ENCODE measurements at places on chromosomes 7 and 10. TPM values are rescaled to one million over a fixed set of nuclear protein-coding genes. Genes with fewer than 3 reads are reported as not detected.

MPP7 gene
- 37.4 TPM for total RNA-seq

- H3K36me3 ChIP-seq: no peaks in the 10 kb centered on the region
- DNase-seq: peak; percentile 42
- peaks cover 24% of the 10 kb centered on the region for H3K4me1 ChIP-seq
- H3K27ac ChIP-seq: no peak overlapping the region
These were observed 19.7 kb downstream of the SKIDA1 start for GRCh38 chr10:21505711-21506278.

DNA sequence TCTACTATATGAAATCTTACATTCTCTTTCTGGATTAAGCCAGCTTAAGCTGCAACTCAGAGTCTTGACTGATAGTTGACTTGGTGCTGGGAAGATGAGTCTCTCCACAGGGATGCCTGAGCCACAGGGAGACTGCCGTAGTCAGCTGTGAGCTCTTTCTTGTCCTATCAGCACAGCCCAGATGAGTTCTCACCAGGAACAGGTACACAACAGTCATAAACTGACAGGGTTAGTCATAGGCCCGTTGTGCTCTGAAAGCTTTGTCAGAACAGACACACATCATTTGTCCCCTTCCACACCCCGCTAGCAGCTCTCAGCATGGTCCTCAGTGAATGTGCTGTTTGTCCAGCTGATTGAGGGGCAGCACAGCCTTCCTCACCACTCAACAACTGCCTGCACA, 221.6 kb downstream of the RPS24 start:
- peak overlapping the region; percentile 43 for H3K4me3 ChIP-seq
- H3K4me1 ChIP-seq: peaks cover 32% of the 10 kb centered on the region
- H3K27ac ChIP-seq: peak overlapping the region; percentile 90
- DNase-seq: no peak
- H3K27me3 ChIP-seq: no peaks in the 10 kb centered on the region

UPK3BL1 gene
- 20.6 TPM for total RNA-seq

SFR1 gene
- total RNA-seq: 7.9 TPM

- no peaks in the 10 kb centered on the region for H3K4me1 ChIP-seq
- H3K36me3 ChIP-seq: no peaks in the 10 kb centered on the region
- peaks cover 21% of the 10 kb centered on the region for H3K27me3 ChIP-seq
- no peak overlapping the region for H3K27ac ChIP-seq
These were observed 393.8 kb upstream of the PRKCQ start for GRCh38 chr10:6973899-6974298.

GRCh38 chr7:80488406-80488805, 23.5 kb downstream of the GNAT3 start:
- no peaks in the 10 kb centered on the region for H3K27me3 ChIP-seq
- no peak for DNase-seq
- H3K27ac ChIP-seq: no peak overlapping the region
- no peaks in the 10 kb centered on the region for H3K4me1 ChIP-seq
- no peaks in the 10 kb centered on the region for H3K36me3 ChIP-seq
- H3K4me3 ChIP-seq: no peak overlapping the region

DNA sequence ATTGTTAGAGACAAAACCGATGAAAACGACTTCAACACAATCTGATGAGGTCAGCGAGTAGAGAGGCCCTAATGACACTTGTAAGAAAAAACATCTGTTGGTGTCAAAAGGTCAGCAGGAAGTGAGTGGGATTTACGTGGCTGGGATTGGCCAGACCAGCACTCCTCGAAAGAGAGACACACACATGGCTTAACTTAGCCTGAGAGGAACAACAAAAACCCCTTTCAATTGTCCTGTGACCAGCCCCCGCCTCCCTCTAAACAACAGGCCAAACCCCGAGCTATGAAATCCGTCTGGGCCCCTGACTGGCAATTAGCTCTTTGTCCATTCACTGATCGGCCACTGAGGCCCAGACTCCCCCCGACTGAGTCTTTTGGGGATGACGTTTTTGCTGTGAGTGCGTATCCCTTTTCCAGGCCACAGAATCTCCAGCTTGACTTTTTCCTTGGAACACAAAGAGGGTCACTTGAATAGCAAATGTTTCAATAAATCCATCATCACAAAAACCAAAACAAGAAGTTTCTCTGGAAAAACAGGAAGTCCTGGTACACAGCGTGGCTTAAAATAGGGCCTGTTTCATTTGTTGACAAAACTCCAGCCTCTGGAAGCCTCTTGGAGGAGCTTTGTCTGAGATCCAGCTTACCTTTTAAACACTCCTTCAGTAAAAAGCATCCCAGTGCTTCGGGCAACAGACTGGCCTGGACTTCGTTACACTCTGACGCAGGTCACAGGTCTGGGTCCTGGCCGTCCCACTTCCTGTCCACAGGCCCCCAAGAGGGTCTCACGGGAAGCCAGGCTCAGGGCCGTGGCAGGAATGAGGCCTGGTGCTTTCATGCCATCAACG, 103.0 kb downstream of the CTBP2 start:
- H3K27me3 ChIP-seq: no peaks in the 10 kb centered on the region
- peak overlapping the region; percentile 23 for H3K4me3 ChIP-seq
- peaks cover 12% of the 10 kb centered on the region for H3K36me3 ChIP-seq
- peak overlapping the region; percentile 93 for H3K27ac ChIP-seq

- no peak for DNase-seq
- H3K36me3 ChIP-seq: peaks cover 6% of the 10 kb centered on the region
- H3K27ac ChIP-seq: no peak overlapping the region
These were observed 78.8 kb downstream of the DNMBP start for GRCh38 chr10:99930731-99931550.

DNA sequence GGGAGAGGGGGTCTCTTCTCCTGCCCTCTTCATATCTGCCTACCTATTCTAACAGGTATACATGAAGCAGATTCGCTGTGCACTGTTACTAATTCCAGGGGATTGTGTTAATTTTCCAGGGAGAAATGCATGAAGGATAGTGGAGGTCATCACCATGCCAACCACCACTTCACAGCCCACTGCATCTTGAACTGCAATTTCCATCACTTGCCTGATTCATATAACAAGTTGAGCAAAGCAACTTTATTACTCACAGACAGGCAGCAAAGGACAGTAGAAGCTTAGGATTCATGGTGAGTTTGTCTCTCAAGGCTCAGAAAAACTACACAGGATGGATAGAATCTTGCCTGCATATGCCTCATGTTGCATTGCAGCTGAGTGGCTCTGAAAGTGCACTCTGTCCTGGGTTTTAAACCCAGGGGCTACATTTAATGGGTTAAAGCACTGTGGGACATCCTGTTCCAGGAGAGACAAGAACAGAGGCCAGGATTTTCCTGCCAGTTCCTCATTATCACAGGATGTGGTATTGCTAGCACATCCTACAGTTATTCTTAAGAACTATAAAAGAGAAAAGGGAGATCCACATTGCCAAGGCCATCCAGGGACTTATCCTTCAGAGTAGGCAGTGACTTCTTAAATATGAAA, 136.9 kb upstream of the PRSS1 start:
- DNase-seq: no peak
- no peak overlapping the region for H3K4me3 ChIP-seq
- no peaks in the 10 kb centered on the region for H3K36me3 ChIP-seq
- peaks cover 23% of the 10 kb centered on the region for H3K27me3 ChIP-seq
- H3K27ac ChIP-seq: no peak overlapping the region

All from osteocyte (in vitro differentiated cells).